AG04449 (cell line): ENCODE measurements at places on chromosomes 3 and 15.
A peak's percentile ranks its signal among the peaks of the same experiment; 100 is the strongest.

- no peak for DNase-seq
These were observed 26.0 kb downstream of the SORD start for GRCh38 chr15:45048794-45049631.

DNA sequence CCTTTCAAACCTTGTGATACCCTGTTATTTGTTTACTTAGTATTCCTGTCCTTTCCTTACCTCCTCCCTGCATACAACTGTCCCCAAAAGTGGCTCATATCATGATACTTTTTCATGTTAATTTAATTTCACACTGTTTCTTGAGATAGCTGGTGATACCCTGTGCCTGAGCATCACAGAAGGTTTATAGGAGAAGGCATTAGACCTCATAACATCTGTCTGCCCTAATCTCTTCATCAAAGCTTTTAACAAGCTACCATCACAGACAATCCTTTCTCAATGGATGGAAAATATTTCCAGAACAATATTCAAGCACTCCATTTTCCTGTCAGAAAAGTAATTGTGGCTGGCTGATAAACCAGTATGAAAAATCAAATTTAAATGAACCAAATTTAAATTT, 81.6 kb downstream of the SSR3 start:
- no peak for DNase-seq

DNA sequence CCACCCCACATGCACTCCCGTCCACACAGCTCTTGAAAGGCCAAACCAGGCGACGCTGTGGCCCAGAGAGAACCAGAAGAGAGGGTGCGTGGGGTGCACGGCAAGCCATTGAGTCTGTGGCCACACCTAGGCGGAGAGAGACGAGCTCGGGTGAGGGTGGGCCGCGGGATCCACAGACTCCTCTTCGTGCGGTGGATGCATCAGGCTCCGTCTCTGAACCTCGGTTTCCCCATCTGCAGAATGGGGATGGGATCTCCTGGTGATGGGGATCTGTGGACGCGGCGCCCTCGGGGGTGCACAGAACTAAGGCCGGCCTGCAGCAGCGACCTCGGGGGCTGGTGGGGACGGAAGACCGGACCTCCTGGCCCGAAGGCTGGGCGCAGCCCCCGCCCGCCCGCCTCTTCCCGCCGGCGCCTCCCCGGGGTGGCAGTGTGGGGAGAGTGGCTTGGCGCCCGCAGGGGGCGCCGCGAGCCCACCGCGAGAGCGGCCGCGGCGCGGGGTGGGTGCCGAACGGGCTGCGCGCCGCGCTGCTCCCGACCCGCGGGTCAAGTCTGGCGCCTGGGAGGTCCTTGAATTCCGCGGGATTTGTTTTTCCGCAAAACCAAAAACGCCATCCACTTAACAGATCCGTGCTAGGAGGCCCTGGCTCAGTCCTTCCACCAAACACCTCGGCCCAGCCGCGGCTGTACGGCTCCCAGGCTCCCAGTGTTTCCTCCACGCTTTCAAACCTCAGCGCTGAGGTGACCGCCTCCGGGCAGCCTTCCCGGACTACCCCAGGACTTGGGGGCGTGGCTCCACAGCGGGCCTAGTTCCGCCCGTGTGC, 13.2 kb upstream of the ADPGK start:
- DNase-seq: no peak

GRCh38 chr15:36589971-36590370, 10.5 kb downstream of the CDIN1 start:
- DNase-seq: no peak

DNA sequence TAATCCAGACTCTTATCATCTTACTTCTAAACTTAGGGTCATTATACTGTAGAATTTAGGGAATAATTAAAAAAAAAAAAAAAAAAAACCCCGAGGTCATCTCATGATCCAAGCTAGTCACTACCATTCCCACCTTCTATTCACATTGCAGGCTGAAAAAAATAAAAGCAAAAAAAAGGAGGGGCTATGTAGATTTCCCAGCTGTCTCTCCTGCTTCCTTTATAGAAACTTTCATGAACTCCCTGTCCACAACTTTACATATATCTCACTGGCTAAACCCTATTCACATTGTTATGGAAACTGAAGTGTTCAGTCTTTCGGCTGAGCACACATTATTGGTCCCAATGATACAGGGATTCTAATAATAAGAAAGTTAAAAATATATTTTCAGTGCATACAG, 156.2 kb upstream of the TP63 start:
- no peak for DNase-seq

- DNase-seq: peak; percentile 94
These were observed 91.4 kb downstream of the NFKBIZ start for GRCh38 chr3:101940521-101941317.

- DNase-seq: no peak
These were observed 2.8 kb downstream of the TMEM43 start for GRCh38 chr3:14127516-14128161.

DNA sequence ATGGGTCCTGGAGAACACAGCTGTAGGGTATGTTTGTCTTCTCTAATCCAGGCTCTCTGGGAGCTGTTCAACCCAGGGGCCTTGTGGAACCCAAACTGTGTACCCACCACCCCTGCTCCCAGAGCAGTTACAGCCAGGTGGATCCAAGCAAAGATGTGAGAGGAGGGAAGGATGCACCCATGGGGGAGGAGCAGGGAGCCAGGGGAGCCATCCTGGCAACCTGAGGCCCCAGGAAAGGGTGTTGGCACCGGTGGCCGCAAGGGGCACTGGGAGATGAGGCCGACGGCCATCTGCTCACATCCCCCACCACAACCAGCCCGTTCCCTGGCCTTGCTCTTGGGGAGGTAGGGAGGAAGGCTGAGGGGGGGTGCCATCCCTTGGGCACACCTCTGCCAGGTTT, 43.2 kb downstream of the CMTM6 start:
- DNase-seq: no peak

GRCh38 chr15:75023872-75024636, 664 bp downstream of the PPCDC start:
- DNase-seq: no peak

GRCh38 chr15:97425596-97425995, 534.9 kb upstream of the ARRDC4 start:
- DNase-seq: no peak

DNA sequence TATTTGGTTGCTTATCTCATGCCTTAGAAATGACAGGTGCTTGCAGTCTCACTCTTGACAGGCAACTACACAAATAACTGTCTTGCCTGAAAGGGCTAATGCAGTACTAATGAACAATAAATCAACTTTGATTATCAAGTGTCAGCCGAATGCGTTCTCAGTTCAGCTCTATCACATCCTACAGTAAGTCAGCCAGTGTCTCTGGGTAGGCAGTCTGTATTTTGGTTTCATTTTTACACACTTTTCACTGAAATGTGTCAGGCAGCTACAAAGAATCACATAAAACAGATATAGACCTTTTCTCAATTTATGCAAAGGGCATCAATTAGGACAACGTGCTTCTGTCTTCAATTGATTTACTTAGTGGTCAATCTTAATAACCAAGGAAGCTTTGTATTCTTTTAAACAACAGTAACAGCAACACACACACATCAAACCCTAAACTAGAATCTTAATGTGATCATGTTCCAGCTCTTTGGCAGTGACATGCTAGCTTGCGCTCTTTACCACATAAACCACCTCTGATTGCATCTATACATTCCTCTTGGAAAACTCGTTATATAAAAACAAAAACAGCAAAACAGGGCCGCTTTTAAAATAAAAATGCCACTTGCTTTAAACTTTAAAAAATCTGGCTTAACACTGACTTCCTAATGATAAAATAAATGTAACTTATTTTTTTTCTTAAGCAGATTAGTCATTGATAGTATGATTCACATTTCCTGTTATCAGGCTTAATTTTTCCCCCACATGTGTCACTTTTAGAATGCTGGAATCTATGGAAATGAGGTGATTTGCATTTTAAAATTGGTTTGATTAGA, 520.4 kb downstream of the FOXP1 start:
- no peak for DNase-seq

DNA sequence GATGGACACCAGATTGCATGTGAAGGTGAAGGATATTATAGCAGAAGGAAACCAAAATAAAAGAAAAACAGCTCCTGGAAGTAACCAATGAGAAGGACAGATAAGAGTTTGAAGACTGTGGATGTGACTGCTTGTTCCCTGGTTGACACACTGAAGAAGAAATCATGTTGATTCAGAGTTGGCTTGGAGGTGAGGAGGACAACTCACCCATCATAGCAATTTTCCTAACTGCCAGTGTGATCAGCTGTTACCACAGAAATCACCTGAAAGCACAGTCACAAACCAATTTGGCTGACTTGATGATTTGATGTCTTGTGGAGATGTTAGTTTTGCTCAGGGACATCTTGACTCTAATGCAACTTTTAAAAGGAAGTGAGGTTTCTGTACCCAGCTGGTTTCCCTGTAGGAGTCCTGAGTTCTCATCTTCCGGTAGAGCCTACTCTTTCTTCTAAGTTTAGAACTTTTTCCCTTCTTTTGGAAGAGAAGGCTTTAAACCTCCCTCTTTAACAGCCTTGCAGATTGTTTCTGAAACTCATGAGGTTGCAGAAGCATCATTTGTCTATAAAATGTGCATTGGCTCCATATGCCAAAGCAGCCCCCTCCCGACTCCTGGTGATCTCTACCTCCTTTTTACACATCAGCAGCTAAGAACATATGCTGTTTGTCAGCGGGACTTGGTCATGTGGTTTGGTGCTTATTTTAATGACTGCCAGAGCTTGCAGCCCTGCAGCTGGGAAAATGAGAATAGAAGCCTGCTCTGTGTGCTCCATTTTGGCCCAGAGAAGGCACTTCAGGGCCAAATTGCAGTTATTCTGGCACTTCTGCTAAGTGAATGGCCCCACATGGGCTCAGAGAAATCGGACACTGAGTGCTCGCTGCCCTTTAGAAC, 10.3 kb downstream of the ATG7 start:
- no peak for DNase-seq

DNA sequence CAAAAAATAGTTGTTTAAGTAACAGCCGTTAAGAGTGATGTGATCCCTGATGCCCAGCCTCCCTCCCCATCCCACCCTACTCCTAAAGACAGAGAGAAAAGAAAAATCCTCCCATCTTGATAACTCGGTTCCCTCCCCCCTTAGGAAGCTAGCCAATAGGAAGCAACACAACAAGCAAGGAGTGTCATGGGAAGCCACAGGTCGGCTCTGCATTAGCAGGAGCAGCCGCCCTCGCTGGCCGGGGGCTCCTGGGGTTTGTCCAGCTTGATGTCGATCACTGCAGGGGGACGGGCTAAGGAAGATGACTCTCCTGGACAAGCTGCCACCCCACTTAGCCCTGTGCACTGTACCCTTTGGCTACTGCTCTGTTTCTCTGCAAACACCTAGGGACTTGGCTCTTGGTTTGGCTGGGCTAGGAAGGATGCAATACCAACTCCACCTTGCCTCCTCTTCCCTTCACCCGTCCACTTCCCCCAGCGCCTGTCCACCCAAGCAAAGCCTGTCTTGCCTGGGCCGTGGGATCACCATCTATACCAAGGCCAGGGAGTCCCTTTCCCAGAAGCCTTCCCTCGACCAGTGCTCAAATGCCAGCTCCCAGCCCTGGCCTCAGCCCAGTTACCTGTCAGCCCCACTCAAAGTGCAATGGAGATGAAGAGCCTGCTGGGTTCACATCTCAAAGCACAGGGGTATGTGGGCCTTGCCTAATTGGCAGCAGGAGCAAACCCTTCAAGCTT, 23.1 kb downstream of the SRPRB start:
- DNase-seq: no peak

- no peak for DNase-seq
These were observed 330.1 kb downstream of the ARPP21 start for GRCh38 chr3:35969406-35969805.

GRCh38 chr3:31934866-31935265, 46.2 kb downstream of the OSBPL10 start:
- no peak for DNase-seq

GRCh38 chr15:94235646-94236045, 4.3 kb downstream of the MCTP2 start:
- no peak for DNase-seq

DNA sequence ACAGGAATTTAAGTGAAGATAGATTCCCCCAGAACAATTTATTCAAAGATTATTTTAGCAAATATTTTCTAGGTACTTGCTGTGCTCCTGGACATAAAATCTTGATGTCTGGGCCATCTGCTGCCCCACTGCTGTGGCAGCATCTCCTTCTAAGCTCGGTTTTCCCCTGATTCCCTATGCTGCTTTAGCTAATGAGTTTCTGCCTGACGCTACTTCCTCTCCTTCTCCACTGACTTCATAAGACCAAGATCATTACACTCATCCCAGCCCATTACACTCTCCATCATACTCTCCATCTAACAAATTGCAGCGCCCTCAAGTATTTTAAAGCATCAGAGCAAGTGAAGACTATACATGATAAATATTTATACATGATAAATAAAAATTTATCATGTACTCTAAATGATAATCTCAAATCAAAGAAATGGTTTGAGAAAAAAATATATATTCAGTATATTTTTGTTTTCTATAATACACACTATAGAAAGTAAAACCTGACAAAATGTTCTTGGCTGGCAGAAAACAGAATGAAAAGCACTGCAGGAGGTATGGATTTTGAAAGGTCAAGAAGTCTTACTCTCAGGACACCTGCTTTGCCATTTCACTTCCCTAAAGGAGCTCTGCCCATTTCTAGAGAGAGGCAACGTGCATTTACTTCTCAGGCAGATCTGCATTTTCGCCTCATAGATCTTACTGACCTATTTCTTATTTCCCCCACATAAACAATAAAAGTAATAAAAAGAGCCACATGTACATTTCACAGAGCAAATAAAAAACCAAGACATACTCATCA, 232.0 kb downstream of the KCNMB2 start:
- no peak for DNase-seq

- no peak for DNase-seq
These were observed 19.5 kb downstream of the SECISBP2L start for GRCh38 chr15:49026700-49027099.

GRCh38 chr15:69930754-69931153, 167.0 kb downstream of the TLE3 start:
- no peak for DNase-seq

DNA sequence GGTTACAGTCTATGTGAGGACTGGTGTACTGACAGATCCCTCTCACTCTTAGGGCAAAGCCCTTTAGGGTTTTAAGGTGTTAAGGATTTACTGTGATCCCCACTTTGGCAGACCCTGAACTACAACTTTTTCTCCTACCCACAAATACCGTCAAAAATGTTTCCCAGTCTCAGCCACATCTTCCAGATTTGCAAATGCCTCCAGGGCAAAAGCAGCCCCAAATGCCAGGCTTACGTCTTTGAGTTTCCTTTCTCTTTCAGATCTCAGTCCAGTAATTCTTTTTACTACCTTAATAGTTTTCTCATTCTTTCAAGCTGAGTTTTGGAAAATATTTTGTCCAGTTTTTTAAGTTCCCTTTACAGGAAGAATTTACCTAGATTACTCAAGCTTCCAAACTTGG, 13.4 kb upstream of the ITGA11 start:
- DNase-seq: no peak

DNA sequence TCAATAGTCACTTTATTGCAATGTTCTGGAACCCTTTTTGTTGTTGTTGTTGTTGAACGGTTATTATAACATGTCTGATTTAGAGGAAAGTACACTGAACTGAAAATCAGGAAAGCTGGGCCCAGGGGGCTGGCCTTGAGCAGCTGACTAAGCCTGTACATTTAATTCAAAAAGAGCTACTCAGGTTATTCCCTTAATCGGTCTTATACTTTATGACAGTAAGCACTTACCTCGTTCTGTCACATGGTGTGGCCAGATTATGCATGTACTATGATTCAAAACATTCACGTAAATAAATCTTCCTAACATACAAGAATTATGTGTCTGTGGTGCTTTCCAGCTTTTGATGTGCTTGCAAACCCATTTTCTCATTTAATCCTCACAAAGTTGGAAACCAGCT, 382.5 kb upstream of the TPRG1 start:
- no peak for DNase-seq

GRCh38 chr3:43162230-43163084, 56.6 kb upstream of the POMGNT2 start:
- peak; percentile 55 for DNase-seq

GRCh38 chr15:32956711-32957110, 237.8 kb downstream of the FMN1 start:
- DNase-seq: no peak
